ENCODE measurements at places on chromosomes 11 and 22.
A peak's percentile ranks its signal among the peaks of the same experiment; 100 is the strongest.

GRCh38 chr11:76597533-76598425 lies 72.8 kb downstream of the LRRC32 start:
- no peak for DNase-seq

DNA sequence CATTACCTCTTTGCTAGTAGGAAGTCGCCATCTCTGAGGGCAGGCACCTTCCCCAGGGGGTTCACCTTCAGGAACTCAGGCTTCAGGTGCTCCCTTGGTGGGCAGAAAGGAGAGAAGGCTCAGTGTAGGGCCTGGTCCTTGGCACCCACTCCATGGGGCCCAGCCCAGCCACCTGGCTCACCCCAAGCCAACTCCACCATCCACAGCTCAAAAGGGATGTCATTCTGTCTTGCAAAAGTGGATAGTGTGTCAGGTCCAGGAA lies 2.7 kb upstream of the GSTT4 start:
- no peak for DNase-seq

GRCh38 chr22:37932821-37933578 lies 20.4 kb downstream of the C22orf23 start:
- no peak for DNase-seq

DNA sequence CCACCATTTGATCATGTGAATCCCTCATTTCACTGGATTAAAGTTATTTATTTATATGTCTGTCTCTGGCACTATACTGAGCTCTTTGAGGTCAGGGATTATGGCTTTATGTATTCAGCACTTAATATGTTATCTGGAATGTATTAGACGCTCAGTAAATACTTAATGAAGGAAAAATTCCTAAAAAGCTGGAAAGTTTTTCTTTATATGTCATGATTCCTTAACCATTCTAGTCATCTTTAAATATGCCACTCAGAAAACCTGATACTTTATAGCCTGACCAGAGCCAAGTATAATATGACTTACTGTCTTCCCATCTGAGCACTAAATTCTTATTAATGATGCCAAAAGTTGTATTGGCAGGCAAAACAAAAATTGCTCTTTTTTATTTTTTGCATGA lies 27.1 kb downstream of the RNF169 start:
- DNase-seq: no peak

DNA sequence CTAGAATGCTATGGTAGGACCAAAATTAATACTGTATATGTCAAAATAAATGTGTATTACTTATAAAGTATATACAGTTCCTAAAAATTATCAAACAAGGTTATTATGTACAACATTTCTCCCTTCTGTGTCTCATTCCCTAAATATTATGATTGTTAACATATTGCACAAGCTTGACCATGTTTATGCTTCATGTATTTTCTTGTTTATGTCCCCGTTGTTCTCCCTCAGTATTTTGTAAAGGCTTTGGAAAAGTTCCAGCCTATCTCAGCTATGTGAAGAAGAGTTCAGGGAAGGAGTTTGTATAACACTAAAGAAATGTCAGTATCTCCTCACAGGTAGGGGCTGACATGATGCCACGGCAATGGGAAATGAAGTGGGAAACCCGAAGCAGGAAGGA lies 19.6 kb downstream of the ADM start:
- DNase-seq: no peak

DNA sequence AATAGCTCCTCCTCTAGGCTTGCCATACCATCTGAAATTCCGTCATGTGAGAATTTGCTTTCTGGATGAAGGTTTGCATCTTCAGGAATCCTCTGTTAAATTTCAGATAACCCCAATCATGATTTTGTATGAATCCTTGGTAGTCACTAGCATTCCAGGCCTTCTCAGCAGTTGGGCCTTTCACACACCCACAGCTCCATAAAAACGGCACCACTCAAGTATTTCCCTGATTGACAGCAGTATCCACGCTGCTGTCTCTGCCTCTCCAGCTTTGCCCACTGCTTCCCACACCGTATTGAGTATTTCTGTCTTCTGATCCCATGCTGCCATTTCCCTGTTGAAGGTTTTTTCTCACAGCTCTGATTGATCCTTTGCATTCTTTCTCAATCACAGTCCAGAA lies 208.7 kb upstream of the NCAM1 start:
- no peak for DNase-seq

GRCh38 chr22:35921777-35922176 lies 106.8 kb downstream of the RBFOX2 start:
- DNase-seq: no peak

DNA sequence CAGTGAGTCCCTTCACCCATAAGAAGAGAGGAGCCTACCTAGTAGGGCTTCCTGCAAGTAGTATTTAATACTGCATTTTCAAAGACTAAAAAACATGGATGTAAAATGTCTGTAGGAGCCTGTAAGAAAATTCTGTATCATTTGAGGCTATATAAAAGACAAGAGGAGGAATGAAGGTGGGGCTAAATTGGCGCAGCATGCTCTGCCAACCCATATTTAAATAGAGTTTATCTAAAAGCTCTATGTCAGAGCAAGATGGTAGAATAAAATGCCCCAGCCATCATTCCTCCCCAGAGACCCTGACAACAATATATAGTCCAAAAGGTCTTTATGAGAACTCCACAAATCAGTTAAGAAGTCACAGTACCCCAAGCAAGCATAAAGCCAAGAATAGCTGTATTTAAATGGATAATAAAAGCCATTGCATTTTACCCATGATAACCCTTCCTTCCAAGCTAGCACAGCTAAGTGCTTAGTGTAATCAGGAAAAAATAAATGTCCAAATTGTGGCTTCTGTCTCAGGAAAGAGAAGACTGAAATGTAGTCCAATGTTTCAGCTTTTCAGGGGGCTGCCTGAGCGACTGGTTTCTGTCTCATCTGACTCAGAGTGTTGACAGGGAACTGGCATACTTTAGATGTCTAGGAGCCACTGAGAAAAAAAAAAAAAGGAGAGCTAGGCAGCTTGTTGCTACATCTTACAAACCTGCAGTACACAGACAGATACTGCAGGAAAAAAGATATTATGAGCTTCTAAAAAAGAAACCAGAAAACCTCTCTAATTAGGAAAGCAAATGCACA lies 258.6 kb downstream of the METTL15 start:
- no peak for DNase-seq

- no peak for DNase-seq
Measured at GRCh38 chr22:35973388-35973787, 55.2 kb downstream of the RBFOX2 start.

GRCh38 chr11:131748151-131749050 lies 378.0 kb downstream of the NTM start:
- peak; percentile 16 for DNase-seq

DNA sequence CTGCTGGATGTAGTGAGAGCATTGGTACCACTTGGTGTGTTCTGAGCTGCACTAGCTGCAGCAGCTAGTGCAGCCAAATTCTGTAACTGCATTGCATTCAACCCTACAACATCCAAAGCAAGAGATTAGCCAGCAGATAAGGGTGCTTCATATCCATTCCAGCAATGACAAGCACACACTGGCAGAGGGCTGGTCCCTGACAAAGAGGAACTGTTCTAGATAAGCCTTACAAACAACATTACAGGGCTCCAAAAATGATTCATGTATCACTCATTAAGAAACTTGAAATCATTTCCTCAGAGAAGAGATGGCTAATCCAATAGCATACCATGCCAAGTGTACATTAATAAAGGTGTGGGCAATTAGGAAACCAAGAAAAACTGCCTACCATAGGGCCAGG lies 28.4 kb upstream of the RAPSN start:
- no peak for DNase-seq

- no peak for DNase-seq
Measured at GRCh38 chr11:45674481-45675190, 9.2 kb upstream of the CHST1 start.

GRCh38 chr11:130761560-130762220 lies 154.6 kb downstream of the SNX19 start:
- no peak for DNase-seq

- no peak for DNase-seq
Measured at GRCh38 chr22:29433856-29434255, 4.5 kb upstream of the RFPL1 start.

GRCh38 chr22:17699696-17700340 lies 61.3 kb downstream of the BCL2L13 start:
- DNase-seq: no peak

DNA sequence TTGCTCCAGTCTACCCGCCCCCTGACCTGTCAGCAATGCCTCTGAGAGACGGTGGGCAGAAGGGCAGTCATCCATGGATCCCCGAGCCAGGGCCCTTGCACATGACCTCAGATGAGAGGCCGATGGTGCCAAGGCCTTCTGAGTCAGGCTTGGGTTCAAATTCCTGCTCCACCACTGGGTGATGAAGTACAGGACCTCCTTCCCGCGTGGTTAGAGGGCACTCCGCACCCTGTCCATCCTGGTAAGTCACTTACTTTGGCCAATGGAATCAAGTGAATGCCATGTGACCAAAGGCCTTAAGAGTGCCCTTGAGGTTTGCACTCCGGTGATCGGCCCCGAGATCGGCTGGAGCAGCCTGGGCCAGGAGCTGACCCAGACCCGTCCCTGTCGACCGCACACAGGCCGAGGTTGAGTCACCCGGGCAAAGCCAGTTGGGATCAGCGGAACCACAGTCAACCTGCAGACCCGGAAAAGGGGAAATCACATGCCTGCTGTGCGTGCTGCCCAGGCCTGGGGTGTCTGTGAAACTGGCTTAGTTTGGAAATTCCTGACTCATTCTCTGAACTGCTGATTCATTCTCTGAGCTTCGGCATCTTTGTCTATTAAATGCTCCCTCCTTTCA lies 48.9 kb downstream of the RTL6 start:
- DNase-seq: no peak

DNA sequence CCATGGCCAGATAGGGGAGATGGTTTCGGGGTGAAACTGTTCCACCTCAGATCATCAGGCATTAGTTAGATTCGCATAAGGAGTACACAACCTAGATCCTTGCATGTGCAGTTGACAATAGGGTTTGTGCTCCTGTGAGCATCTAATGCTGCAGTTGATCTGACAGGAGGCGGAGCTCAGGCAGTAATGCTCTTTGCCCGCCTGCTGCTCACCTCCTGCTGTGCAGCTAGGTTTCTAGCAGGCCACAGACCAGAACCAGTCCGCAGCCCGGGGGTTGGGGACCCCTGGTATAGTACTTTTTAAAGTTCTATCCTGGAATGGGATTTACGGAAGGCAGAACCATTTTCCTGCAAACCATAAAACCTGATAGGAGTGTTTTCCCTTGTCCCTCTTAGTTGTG lies 54.6 kb downstream of the POLD3 start:
- DNase-seq: no peak

GRCh38 chr22:43385770-43386641 lies 25.8 kb upstream of the MPPED1 start:
- DNase-seq: peak; percentile 54

DNA sequence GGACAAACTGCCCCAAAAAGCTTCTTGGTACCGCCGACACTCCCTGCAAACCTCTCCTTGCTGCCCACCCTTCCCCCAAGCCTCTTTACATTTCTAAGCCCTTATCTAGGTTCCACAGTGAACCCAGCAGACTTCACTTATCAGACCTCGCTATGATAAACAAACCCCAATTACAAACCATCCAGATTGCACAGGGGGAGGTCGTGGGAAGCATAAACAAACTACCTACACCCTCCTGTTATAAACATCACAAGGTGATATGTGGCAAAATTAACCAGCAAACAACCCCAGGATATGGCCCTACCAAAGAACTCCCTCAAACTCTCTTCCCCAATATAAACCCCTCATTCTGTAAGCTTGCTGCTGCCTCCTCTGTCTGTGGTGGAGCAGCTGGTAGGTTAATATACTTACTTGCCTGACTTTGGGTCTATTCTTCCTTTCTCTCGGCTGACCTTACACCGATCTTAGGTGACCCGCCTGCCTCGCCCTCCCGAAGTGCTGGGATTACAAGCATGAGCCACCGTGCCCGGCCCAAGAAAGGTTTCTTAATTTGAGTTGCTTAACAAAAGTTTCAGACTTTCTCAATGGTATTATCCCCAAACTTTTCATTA lies 66.0 kb upstream of the TENM4 start:
- no peak for DNase-seq

- DNase-seq: no peak
Measured at GRCh38 chr11:46357483-46357936, 10.2 kb downstream of the DGKZ start.

- DNase-seq: no peak
Measured at GRCh38 chr11:37946155-37946766, 1348.2 kb upstream of the RAG2 start.

GRCh38 chr11:24295360-24295759 lies 201.5 kb upstream of the LUZP2 start:
- DNase-seq: no peak

DNA sequence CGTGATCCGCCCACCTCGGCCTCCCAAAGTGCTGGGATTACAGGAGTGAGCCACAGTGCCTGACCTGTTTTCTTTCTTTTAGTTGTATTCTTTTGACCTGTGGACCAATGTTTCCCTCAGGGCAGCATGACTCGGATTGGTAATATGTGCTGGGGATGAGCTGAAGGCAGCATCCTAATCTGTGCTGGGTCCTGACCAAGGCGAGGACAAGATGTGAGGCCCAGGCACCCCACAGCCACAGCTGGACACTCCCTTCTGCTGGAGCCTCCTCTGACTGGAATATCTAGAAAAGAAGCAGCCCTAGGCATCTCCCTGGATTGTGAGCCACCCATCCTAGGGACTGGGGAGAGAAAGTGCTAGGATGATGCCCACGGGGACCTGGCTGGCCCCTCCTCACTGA lies 105.4 kb downstream of the PDE2A start:
- no peak for DNase-seq

DNA sequence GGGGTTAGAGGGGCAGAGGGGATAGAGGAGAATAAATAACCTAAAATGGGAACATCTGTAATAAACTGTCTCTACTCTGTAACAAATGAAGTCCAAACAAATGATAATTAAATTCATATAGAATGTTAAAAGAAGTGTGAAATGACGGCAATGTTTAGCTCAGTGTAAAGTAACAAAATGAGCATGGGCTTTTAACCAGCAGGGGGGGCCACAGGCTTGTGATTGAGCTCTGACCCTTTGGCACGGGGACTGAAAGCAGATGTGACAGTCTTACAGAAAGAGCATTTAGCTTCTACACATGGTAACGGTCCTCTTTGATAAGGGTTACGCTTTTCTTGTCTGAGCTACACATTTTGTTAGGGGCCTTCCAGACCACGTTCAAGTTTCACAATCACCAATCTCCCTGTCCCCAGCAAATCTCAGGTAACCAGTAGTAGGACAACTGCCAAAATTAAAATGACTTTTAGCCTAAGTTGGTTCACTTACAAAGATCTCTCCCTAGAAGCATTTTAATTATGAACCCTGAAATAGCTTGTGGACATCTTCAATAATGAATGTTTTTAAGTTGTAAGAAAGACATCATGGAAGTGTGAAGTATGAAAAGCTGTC lies 262.5 kb downstream of the DCDC1 start:
- DNase-seq: peak; percentile 10

GRCh38 chr11:22536071-22536470 lies 89.6 kb downstream of the FANCF start:
- no peak for DNase-seq

GRCh38 chr22:27692243-27692642 lies 109.3 kb downstream of the MN1 start:
- DNase-seq: no peak

GRCh38 chr11:35873721-35874120 lies 70.1 kb upstream of the LDLRAD3 start:
- DNase-seq: no peak

GRCh38 chr22:25570486-25570885 lies 6.0 kb downstream of the GRK3 start:
- no peak for DNase-seq

GRCh38 chr22:21947040-21948014 lies 5.3 kb downstream of the PPM1F start:
- no peak for DNase-seq

- peak; percentile 24 for DNase-seq
Measured at GRCh38 chr22:37082251-37082873, 27.2 kb downstream of the TMPRSS6 start.

Data from stimulated activated CD4-positive, alpha-beta T cell treated with anti-CD3 and anti-CD28 coated beads, Interleukin-12 subunit alpha, Interleukin-12 subunit beta, amount 100 ng/mL, for 24 hours (primary cell).